ENCODE measurements at places on chromosomes 6 and 20. TPM values are rescaled to one million over a fixed set of nuclear protein-coding genes. Genes with fewer than 3 reads are reported as not detected.

DEFB128 gene
- not detected for total RNA-seq

SOX18 gene
- 13.3 TPM for total RNA-seq

BNIP5 gene
- total RNA-seq: not detected

GSTA2 gene
- total RNA-seq: not detected

SYCP2L gene
- total RNA-seq: 5.7 TPM

ZSCAN12 gene
- total RNA-seq: 8.6 TPM
